ENCODE measurements at places on chromosomes 4 and X. TPM values are rescaled to one million over a fixed set of nuclear protein-coding genes. Genes with fewer than 3 reads are reported as not detected.

PABPC5 gene
- not detected for total RNA-seq

ETDB gene
- not detected for total RNA-seq

EREG gene
- total RNA-seq: 50.5 TPM

GIMD1 gene
- total RNA-seq: not detected

RIPPLY1 gene
- 0.08 TPM for total RNA-seq
